ENCODE measurements at places on chromosomes 12 and 14.

GRCh38 chr12:116665666-116666304 is 72.1 kb downstream of the SPRING1 start:
- DNase-seq, result no peak

- no peak for DNase-seq
Measured at GRCh38 chr14:32494609-32495434, 165.7 kb downstream of the AKAP6 start.

DNA sequence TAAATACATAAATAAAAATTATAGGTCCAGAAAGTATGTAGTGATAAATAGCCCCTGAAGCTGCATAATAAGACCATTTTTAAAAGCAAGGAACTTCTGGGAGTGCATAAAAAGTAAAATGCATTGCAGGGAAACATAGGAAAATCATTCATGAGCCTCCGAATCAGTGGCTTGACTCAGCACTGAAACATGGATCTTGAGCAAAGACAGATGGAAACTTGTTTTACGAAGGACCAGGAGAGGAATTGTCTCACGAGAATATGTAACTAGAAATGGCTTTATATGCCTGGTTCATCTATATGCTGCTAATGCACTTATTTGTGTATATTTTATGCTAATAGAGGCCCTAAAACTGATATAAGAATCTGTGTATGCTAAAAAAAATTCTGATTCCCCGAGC is 14.7 kb downstream of the TMEM30B start:
- DNase-seq, result no peak

GRCh38 chr12:102958073-102958829 is 777 bp downstream of the ASCL1 start:
- no peak for DNase-seq

GRCh38 chr12:118472940-118473339 is 96.6 kb downstream of the SUDS3 start:
- no peak for DNase-seq

GRCh38 chr12:99119943-99120342 is 474.9 kb downstream of the APAF1 start:
- no peak for DNase-seq

DNA sequence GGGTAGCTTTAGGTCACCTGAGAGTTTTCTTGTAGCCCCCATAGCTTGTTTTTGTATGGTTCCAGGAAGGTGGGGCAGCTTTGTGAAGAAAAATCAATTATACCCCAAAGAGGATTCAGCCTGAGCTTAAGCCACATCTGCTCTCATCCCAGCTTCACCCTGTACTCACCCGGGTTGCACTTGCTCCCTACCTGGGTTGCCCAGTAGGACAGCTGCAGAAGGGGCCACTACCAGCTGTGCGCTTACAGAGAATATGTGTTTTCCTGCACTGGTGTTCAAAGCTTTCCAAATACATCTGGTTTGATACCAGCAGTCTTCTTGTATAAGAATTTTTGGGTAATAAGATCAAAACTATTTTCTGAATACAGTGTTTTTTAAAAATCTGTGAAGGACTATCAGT is 3.0 kb upstream of the SLC38A1 start:
- DNase-seq, result no peak

- DNase-seq, result no peak
Measured at GRCh38 chr14:65424531-65424930, 12.0 kb downstream of the FUT8 start.

- DNase-seq, result no peak
Measured at GRCh38 chr12:28506271-28506670, 316.0 kb downstream of the CCDC91 start.

DNA sequence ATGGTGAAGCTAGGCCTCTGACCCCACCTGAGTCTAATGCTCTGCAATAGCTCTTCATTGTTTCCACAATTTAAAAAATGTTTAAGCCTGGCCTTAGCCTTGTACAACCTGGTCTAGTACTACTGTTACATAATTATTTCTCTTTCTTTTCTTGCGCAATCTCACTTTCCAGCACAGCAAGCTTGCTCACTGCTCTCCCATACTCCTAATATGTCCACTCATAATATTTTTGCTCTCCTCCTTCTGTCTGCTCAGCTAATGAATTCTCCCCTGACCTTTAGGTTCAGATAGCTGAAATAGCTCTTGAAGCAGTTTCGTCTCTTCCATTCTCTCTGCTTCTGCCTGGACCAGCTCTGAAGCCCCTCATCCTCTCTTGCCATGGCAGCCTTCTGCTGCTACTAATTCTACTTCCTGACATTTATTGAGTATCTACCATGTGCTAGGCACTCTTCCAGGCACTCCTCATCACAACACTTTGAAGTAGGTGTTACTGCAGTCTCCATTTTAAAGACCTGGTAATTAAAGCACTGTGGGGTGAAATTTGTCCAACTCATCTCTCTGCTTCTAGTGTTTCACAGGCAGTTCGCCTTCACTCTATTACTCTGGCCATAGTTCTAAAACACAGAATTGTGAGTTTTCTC is 2.8 kb upstream of the SLC48A1 start:
- DNase-seq, result no peak

DNA sequence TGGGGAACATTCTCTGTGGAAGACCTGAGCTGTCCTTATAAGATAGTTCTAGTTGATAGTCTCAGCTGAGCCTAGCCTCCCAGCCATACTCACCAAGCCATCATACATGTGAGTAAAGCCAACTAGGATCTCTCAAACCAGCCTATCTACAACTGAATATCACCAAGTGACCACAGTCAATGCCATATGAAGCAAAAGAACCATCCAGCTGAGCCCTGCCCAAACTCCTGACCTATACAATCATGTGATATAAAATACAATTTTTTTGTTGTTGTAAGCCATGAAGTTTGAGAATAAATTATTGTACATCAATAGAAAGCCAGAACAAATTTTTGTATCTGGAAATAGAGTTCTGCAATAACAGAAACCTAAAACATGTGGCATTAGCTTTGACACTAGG is 118.3 kb downstream of the SLC25A21 start:
- no peak for DNase-seq

GRCh38 chr12:5293773-5294172 is 138.1 kb upstream of the NTF3 start:
- no peak for DNase-seq

GRCh38 chr12:111759271-111759670 is 7.5 kb upstream of the ALDH2 start:
- no peak for DNase-seq

DNA sequence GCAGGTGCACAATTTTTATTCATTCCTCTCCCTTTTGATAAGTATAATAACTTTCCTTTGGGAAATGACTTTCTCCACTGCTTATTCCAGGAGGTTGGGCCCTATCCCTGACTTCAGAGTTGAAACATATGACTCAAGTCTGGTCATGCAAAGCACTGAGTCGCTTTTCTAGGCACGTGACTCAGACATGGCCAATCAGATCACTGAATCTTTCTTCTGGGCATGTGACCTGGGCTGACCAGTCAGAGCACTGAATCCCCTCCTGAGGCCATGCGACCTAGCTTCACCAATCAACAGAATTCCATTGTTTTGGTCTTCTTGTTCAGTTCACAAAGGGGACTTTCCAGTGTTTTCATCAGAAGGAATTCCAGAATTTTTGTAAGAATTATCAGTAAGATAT is 377.1 kb upstream of the KITLG start:
- DNase-seq, result no peak

GRCh38 chr12:31246470-31246850 is 79.5 kb downstream of the SINHCAF start:
- no peak for DNase-seq

DNA sequence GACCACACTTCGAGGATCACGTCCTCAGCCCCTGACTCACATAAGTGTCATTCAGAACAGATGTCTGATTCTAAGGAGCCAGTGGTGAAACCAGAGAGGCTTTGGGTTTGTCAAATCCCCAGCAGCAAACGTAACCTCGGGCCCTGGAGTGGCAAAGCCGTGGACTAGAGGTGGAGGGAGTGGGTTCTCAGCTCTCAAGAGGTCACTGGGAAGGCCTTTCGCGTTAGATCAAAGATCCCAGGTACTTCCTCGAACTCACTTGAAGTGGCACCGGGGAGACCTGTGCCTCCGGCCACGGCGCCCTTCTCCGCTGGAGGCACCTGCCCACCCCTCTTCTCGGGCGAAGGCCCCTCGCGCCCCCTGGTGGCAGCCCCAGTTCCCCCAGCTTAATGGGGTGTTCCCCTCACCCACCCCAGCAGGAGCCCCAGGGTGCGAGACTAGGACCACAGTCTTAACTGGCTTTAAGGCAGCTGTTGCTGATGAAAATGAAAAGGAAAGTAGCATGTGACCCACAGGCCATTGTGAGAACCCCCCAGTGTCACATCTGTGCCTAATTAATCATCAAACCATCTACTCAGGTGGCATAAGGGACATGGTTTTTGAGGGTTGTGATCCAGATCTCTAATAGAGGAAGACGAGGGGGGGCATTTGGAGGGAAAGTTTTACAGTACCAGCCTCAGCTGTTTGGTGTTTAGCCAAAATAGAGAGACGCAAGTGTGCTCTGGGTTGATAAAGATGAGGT is 672 bp upstream of the ESR2 start:
- DNase-seq, result peak; percentile 28

- DNase-seq, result no peak
Measured at GRCh38 chr12:65229441-65229840, 49.0 kb upstream of the MSRB3 start.

- no peak for DNase-seq
Measured at GRCh38 chr12:14442221-14442881, 76.9 kb downstream of the ATF7IP start.

GRCh38 chr12:83477696-83478095 is 791.0 kb downstream of the TMTC2 start:
- no peak for DNase-seq

DNA sequence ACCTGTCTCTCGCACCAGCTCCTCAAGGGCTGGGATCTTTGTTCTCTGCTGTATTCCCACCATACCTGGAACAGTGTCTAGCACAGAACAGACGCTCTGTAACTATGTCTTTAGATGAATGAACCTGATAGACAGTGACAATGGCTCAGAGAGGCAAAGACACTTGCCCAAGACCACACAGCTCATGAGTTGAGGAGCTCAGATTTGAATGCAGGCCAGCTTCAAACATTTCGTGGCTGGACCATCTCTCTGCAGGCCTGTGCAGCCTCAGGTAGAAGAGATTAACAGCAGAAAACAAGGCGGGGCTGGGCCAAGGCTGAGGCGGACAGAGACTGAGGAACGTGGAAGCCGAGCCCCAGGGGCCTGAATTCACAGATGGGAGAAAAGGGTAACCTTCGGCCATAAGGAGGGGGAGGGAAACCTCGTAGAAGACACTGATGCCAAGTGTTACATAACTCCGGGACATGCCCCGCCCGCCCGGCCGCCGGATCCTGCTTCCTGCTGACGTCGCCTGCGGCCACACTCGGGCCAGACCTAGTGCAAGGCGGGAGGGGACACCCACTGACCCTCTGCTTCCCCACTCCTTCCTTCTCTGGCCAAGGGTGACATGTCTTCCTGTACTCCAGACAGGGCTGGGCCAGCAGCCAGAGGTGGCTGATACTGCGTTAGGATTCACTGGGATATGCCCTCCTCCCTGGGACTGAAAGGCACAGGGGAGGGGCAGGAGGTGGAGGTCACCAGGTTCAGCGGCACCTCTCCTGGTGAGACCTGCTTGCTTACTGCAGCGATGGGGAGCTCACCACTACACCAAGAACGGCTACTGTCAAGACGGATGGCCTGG is 86.8 kb downstream of the RFLNA start:
- peak; percentile 72 for DNase-seq

DNA sequence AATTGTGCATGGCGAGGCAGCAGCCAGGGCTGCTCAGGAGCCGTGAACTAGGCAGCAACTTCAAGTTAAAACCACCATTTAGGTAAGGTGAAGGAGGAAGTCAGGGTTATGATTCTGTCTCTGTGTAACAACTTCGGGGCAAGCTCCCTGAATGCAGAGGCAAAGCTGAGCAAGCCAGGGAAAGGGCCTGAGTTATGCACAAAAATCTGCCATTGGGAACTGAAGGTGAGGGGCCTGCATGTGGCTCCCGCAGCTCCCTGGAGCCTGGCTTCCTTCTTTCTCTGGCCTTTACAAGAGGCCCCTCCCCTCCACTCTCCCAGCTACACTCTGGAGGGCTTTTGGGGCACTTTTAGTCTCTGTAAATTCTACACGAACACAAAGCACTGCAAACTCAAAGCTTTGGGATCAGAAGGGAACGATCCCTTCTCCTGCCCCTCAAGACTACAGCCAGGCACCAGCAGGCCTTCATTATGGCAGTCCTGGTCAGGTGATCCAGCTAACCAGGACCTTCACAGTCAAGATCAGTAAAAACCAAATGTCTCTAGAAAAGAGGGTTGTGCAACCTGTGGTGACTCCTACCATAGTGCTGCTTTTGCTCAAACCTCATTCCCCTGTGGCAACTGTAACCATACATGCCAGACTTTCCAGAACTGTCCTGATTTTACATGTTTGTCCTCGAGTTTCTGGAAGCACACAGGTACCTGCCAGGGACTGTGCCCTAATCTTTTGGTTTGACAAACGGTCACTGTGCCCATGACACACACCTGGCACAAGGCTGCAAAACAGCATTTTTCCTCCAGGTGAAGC is 67.2 kb upstream of the PTGR2 start:
- DNase-seq, result no peak

- DNase-seq, result no peak
Measured at GRCh38 chr12:57047981-57048380, 1.9 kb downstream of the MYO1A start.

DNA sequence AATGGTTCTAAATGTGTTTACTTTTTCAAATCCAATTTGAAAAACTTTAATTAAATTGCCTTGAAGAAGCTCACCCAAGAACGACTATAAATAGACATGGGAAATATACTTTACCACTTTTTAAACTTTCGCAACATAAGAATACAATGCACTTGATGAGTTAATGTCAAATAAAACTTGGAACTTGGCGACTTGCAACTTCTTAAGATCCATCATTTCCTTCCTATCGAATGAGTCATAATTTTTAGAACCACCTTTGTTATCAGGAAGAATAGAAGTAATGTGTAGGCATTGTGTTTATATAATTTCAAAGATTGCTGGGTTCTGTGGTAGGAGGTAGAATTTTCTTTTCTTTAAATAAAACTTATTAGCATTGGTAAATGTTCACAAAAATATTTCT is 1417.4 kb upstream of the FLRT2 start:
- DNase-seq, result no peak

GRCh38 chr14:101496776-101497683 is 64.3 kb upstream of the DIO3 start:
- DNase-seq, result no peak

DNA sequence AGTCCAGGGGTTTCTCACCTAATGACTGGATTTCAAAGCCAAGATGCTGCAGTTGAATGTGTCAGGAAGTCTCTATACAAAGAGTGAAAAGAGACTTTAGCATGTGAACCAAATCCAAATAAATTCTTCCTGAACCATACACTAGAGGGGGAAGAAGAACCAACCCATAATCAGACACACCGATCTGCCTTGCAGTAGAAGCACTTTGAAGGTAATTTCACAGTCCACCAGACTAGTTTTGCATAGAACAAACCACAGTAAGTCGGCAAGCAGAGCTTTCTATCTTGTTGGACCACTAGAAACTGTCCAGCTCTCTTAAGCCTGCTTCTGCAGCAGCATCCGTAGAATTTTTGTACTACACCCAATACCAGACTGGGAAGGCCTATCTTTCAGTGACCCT is 39.3 kb downstream of the FIGNL2 start:
- DNase-seq, result no peak
